Activated CD4-positive, CD25-positive, alpha-beta regulatory T cell treated with anti-CD3 and anti-CD28 coated beads, Interleukin-2, amount 50 U/mL, for 72 hours (primary cell): ENCODE measurements at places on chromosomes 5 and 9.

DNA sequence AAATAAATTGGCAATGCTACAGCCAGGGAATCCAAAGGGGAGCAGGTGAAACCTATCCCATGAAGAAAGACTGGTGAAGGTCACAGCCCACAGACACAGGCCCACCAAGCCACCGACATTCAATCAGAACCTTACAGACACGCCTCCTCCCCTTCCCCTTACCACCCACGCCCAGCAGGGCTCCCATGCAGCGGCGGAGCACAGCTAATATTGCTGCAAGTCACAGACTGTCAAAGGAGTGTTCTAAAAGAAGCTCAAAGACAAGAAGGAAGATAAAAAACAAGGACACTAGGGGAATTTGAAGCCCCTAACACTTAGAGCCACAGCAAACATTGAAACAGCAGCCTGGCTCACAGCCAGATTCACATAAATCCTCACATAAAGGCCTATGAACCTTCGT lies 91.2 kb downstream of the MED10 start:
- DNase-seq: no peak

DNA sequence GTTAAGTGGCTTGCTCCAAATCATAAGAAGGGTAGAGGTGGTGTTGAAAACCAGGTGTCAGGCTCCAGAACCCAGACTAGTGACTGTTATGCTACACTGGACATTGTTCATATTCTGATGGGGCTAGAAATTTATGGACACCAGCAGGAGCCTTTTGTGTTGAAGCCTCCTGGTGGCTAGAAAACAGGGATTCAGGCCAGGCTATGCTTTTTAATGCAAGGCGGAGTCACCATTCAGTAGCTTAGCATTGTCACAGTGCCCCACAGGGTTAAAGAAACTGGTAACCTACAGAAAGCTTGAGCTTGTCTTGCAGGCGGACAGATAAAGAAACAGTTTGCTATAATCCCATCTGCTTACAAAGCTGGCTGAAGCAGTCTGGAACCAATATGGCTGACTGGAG lies 23.0 kb upstream of the GOLM1 start:
- DNase-seq: no peak

- DNase-seq: no peak
Measured at GRCh38 chr5:168580227-168580508, 1.0 kb upstream of the PANK3 start.

DNA sequence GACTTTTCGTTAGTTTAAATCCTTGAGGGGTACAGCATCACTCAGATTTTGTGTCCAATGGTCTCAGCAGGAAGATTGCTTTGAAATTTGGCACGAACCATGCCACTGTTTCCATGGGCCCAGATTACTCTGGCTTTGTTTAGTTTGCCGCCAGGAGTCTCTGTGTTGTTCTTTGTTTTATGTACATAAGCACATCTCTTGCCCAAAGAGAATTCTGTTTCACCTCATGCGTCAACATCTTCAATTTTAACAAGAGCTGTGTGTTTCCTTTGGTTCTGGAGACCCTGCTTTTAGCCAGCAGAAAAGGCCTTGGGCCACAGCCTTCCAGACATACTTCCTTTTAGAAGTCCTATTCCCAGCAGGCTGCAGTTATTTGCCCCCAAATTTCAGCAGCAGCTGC lies 62.4 kb downstream of the TNPO1 start:
- DNase-seq: no peak

DNA sequence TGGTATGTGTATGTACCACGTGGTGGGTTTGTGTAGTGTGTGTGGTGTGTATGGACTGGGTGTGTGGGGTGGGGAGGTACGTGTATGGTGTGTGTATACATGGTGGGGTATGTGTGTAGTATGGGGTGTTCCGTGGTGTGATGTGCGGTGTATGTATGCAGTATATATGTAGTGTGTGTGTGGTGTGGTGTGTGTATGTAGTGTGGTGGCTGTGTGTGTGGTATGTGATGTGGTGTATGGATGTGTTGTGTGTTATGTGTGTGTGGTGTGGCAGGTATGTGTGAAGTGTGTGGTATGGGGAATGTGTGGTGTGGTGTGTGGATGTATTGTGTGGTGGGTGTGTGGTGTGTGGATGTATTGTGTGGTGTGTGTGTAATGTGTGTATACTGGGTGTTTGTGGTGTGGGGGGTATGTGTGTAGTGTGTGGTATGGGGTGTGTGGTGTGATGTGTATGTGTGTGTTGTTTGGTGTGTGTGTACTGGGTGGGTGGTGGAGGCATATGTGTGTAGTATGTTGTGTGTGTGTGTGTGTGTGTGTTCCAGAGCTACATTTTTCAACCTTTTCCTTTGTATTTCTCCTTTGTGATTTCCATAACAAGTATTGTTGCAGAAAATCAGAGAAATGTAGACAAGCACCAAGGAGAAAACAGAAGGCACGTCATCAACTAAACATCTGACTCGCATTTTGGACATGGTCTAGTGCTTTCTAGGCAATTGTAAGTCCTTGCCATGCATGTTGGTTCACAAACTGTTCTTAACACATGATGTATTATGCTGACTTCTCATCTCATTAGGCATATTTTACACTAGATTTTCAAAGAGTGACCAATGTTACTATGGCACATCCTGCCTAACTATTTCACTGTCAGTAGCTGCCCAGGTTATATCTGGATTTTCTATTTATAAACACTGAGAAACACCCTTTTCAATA lies 13.2 kb downstream of the SEMA4D start:
- DNase-seq: no peak

DNA sequence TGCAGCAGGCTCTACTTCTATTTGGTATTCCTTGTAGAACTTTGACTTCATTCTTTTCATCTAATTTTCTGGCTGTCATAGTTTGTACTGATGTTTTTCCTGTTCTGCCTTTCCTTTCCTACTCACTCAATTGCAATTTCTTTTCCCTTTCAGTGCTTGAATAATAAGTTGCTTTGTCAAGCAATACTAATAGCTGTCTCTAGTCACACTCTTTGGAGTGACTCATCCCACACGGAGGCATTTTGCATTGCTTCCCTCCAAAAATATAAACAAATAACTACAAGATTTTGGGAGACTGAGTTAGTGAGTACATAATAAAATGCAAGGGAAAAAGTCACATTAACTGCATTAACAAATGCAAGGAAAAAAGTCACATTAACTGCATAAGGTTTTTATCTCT lies 465.9 kb downstream of the CDH9 start:
- DNase-seq: no peak

DNA sequence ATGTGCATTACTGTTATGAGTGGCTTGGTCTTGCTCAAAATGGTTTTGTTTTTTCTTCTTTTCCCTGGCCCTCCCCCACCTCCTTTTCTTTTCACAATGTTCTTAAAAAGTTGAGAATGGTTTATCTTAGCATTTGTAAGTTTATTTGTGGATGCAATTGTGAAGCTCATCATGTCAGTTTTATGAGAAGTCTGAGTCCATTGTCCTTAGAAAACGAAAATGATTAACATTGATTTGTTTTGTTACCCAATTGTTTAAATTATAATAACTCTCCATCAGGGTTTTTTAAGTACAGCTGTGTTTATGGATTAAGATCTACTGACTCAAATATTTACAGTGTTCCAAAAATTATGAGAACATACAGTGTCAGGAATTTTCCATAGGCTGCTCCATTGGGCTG lies 511.3 kb upstream of the PAPPA start:
- no peak for DNase-seq

DNA sequence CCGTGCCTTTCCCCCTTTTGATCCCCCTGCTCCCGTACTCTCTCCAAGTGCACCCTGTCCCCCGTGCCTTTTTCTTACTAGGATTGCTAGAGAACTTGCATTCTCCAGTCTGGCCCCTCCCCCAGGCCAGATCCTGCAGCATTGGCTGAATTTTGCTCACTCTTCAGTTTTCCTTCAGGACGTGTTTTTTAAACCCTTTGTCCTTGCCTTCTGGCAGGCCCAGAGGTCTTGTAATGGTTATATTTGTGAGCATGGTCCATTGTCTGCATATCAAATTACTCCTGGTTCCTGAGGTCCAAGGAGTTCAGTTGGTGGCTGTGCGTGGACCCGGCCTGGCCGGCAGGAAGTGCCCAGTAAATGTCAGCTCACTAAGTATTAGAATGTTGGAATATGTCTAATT lies 606 bp downstream of the TBC1D13 start:
- DNase-seq: no peak

- no peak for DNase-seq
Measured at GRCh38 chr5:83474991-83475390, 3.4 kb downstream of the VCAN start.

- peak; percentile 40 for DNase-seq
Measured at GRCh38 chr5:55037046-55037771, 13.2 kb downstream of the GZMK start.
